Activated CD8-positive, alpha-beta memory T cell treated with anti-CD3 and anti-CD28 coated beads for 48 hours (primary cell): ENCODE measurements at places on chromosomes 11 and 22.

DNA sequence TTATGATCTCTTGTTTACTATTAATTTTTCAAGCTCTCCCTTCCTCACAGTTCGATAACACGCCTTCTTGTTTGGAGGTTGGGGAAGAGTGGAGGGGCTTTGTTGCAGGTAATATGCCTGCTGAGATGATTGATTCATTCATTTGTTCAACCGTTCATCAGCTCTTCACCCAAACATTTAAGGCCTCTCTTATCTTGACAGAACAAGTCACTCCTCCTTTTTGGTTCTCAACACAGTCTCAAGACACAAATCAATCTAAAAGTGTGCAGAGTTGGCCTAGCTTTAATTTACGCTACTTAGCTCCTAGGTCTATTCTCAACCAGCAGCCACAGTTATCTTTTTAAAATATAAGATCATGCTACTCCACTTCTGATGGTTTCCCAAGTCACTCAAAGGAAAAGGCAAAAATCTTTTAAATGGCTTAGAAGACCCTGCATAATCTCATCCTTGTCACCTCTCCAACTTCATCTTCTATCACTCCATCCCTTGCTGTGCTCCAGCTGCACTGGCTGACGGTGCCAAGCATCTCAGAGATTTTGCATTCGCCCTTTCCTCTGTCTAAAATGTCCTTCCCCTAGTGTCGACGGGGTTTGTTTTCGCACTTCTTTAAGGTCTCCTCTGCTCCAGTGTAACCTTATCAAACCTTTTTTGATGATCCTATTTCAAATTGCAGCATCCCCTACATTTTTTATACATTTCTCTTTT is 60.3 kb downstream of the AMBRA1 start:
- no peak for DNase-seq

GRCh38 chr11:13338427-13339069 is 61.0 kb downstream of the BMAL1 start:
- DNase-seq = no peak

DNA sequence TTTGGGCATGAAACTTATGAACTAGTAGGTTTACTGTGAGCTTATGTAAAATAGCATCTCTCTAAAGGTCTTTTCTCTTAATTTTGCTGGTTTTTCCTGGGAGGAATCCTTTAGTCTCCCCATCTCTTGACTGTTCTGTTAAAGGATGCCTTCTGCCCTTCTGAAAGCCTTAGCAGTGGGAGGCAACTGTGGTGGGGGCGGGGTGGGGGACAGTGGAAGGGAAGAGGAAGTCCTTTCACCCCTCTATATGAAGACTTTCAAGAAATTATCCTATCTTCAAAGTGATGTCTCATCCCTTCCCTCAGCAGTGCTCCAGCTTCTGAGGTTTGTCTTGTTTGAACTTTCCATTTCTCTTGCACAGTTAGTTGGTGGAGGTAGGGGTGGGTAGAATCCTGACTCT is 73.1 kb downstream of the ELP4 start:
- no peak for DNase-seq

DNA sequence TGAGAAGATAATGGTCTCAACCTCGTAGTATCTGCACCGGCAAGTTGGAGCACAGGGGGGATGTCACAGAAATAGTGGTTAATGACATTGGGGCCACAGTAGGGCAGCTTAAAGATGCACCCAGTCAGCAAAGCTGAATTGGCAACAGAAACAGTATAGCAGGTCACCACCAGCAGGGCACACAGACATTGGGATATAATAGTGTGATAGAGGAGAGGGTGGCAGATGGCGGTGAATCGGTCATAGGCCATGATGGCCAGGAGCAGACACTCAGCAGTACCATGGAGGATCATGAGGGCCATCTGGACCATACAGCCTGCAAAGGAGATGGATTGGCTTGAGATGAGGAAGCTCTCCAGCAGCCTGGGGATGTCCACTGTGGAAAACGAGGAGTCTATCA is 106.0 kb upstream of the OR9Q1 start:
- DNase-seq = no peak

DNA sequence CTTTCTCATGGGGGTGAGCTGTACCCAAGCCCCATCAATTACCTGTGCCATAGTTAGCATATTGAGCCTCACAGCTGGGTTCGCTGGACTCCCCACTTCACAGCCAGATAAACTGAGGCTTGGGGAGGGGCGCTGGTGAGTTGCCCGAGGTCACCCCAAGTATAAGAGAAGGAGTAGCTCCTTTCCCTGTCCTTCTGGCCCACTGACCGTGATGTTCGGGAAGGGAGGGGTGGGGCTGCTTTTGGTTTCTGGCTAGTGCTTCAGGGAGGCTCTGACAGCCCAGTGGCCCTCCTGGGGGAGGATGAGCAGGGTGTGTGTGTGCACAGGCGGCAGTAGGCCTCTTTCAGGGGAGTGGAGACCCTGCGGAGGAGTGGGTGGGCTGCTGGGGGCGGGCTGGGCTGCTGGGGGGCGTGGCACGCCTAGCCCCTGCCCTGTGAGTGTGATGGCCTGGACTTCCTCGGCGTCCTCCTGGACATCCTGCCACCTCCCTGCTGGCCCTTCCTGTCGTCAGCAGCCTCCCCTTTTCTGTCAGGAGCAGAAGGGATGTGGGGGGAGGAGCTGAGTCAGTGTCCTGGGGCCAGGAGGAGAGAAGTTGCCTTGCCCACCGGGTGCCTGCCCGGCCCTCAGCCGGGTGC is 50.3 kb downstream of the TRIOBP start:
- no peak for DNase-seq

DNA sequence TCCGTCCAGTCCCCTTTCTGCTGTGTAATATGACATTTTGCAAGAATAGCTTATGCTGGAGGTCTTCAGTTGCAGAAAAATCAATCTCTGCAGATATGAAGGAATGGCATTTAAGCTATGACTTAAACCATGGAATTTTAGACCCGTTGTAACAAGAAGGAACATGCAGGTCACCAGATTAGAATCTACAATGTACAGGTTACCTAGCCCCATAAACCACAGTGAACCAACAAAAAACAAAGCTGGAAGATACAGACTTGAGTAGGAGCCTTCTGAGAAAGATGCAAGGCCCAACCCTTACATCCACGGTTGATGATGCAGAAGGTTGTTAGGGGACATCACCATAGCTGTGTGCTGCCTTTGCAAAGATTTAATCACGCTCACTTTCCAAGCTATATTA is 132.5 kb downstream of the WT1 start:
- DNase-seq = no peak

- DNase-seq = no peak
Observed at GRCh38 chr11:2529636-2530035, 84.8 kb downstream of the KCNQ1 start.
